HEK293T (cell line): ENCODE measurements at places on chromosomes 2 and 18.

- DNase-seq = no peak
Measured at GRCh38 chr18:37716106-37716735, 150.6 kb upstream of the CELF4 start.

- no peak for DNase-seq
Measured at GRCh38 chr18:36650906-36651305, 177.9 kb downstream of the TPGS2 start.

GRCh38 chr2:222483513-222484039, 59.2 kb downstream of the SGPP2 start:
- DNase-seq = no peak

DNA sequence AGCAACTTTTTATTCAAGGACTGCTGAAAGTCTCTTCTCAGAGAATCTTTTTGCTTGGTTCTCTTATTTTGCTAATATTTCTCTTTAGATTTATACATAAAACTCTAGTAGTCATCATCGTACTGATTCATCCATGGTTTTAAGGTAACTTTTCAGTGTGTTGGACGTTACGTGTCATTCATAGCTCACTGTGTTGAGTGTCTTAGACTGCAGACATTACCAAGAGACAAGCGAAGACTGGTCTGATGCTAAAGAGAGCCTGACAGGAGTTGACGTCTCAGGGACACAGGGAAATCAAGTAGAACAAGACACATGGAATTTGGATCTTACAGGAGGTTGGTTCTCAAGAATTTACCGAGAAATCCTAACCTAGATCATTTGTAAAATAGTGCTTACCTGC, 25.5 kb downstream of the RBM44 start:
- no peak for DNase-seq

DNA sequence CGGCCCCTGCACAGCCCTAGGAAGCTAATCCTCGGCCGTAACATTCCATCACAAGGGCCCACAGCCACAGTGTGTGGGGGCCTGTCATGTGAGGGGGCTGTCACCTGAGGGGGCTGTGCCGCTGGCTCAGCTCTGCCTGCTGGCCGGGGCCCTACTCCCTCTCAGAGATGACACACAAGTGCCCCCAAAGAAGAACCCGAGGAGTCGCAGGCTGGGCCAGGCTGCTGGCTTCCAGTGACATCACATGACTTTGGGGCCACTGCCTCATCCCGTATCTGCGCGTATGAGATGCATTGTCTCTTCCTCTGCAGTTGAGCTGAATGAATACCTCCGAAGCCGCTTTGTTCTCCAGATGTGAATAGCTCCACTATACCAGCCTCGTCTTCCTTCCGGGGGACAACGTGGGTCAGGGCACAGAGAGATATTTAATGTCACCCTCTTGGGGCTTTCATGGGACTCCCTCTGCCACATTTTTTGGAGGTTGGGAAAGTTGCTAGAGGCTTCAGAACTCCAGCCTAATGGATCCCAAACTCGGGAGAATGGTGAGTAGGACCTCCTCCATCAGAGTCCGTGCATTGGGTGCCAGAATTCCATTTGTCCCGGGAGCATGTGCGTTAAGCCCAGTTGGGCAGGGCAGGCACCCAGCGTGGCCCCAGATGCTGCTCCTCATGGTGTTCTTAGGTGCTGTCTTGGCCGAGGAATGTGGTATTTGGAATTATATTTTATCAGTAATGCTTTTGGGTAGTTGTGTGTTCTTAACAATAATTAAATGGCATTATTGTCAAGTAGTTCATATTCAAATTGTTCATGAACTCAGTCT, at the start of gene CNDP1:
Gene CNDP1, plus strand, starts transcription at position 351 of the 820 bp plus-strand sequence. Its CDS starts 168 bp downstream, at position 519.
- DNase-seq = no peak

DNA sequence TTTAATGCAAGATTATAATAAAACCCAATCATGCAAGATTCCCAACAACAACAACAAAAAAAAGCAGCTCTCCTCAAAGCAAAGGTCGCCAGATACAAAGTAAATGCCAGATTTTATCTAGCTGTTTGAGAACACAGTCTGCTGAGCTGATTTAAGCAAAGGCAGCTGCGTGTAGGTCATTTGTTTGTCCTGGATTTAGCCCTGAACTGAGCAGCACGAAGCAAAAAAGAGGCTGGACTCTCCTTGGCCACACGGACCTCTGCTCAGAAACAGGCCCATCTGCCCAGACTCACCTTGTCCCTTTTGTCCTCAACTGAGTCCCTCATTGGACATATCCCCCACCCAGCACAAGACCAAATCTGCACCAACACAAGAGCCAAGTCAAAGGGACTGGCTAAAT, 91.5 kb downstream of the PID1 start:
- DNase-seq = no peak

DNA sequence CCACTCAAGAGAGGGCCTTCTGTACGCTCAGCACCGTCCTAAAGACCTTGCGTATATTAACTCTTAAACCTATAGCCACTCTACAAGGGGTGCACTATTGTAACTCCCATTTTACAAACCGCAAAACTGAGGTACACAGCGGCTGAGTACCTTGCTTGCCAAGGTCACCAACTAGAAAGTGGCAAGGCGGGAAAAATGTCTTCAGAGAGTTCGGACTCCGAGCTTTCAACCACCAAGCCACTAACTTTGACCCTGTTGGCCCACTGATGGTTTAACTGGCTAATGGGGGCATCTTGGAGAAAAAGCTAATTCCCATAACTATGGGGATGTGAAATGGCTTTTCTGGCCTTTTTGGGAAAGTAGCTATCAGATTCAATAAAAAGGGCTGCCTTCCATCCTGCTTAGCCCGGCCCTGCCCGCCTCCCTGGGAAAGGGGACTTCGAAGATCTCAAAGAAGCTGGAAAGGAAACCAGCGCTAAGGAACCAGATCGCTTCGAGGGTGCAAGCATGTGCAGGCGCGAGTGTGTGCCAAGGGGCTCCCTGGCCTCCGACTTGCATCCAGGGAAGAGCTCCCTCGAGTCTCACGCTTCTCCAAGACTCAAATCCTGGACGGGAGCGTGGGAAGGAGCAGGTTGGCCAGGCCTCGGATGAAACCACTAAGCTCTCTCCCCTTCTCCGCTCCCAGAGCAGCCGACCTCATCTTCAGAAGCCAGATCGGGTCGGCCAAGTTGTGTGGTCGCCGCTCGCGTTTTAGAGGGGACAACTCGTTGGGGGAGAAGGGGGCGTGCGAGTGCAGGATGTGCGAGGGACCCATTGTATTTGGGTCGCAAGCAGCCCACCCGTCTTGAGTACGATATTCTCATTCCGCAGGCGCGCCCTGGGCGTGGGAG, 2.2 kb upstream of the SP5 start:
- DNase-seq = no peak

GRCh38 chr18:73164430-73164829, 296.6 kb upstream of the NETO1 start:
- no peak for DNase-seq

DNA sequence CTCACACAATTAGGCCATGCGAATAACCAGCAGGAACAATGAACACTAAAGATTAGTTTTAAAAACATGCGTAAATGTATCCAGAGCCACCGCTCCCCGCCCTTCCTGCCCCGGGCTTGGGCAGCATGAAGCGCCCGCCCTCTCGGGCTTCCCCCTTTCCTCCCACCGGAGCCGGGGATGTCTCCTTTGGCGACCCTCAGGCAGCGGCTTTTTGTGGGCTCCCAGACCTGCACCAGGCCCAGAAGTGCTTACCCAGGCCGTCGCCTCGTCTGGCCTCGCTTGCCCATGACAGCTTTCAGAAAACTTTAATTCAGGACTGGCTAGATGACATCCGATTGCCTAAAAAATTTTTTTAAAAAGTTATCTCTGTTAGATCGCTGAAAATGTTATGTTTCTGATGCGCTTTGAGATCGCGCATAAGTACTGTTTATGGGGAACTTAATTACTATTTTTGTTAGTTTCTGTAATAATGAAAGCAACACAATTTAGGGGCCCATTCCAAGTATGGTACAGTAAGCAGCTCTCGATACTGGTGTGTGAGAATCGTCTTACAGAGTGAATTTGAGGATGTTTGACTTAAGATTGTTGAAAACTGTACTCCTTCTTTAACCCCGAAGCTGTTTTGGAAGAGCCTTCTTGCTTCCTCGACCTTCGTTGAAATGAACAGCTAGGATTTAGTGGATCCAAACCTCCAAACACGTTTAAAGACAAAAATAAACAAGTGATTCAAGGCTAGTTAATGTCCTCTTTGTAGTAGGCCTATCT, 1.1 kb downstream of the MAP3K20 start:
- DNase-seq = peak; percentile 37

DNA sequence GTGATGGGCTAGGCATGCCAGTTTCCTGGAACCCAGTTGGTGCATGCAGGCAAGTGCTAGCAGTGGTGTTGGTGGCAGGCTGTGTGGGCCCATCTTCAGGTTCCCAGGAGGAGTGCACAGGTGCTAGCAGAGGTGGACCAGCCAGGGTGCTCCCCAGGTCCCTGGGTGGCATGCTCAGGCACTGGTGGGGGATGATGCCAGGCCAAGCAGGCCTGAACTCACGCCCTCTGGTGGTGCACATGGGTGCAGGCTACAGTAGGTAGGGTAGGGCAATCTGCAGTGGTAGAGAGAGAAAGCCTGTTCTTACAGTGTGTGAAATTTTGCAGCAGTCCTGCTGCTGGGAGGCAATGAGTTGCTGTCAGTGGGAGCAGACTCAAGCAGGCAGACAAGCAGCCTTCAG, 1651.8 kb downstream of the DPP10 start:
- DNase-seq = no peak

GRCh38 chr2:231554748-231555545, 24.7 kb upstream of the NMUR1 start:
- DNase-seq = no peak

DNA sequence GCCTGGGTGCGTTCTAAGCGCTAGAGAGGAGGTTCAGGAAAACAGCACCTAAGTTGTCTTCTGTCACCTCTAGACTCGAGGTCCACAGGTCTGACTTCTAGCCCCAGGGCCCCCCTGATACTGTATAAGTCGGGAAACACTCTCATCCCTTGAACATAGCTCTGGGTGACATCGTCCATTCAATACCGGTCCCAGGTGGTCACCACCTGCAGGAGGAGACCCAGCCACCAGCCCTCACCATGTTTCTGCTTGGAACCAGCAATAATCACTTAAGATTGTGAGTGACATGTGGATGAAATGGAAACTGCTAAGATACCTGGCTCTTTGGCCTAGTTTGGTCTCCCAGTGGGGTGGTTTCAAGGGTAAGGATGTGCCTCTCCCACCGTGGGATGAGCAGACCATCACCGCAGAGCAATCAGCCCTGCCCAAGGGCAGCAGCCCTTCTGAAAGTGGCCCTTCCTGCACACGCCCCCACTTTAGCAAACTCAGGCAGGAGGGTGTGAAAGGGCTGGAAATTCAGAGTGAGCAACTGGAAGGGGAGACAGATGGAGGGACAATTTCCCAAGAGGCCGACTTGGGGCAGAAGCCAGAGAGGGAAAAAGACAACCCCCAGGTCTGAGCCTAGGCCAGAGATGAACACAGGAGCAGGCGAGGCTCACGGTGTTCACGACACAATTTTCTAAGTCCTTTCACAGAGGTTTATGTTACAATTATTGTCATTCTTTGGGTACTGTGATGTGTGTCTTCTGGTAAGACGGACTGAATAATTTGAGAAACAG, 95.2 kb downstream of the ZNF516 start:
- DNase-seq = no peak

- DNase-seq = no peak
Measured at GRCh38 chr2:127563458-127564428, 28.3 kb downstream of the MYO7B start.

DNA sequence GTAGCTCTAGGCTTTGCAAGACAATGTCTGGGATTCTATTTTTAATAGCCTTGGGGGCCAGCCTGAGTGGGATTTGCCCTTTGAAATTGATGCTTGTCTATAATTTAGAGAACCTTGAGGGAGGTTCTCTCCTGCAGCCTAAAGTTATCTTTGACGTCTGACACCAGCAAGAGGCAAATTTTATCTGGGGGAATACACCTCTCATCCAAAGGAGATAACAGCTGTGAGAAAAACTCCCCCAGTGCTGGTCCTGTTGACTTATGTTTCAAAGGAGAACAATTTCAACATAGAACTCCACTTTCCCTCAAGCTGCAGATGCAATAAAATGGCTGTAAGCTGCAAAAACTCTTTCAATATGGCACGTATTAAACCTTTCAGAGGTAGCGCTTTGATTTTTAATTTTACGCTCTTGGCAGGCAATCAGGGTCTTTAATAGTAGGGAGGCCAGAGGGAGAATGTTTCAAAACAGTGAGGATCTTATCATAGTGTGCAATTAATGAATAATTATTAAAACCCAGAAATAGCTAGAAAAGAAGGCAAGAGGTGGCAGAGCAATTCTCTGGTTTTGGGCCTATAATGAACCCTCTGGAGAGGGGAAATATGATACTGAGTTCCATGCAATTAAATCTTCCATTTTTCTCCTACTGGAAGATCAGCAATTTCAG, 62.4 kb downstream of the LYPD1 start:
- DNase-seq = no peak

DNA sequence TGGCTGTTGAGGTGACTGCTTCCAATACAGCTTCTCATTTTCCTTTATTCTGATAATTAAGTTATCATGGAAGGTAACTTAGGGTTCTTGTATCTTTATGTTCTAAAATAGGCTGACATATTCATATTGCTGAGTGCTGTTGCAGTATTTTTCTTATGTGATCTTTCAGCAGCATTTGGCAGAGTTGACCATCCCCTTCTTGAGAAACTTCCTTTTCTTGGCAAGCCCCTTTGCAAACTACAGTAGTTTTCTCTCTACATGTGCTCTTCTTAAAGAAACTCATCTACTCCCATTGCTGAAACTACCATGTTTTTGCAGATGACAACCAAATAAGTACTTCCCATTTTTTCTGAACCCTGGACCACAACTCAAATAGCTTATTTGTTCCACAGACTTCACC, 476.5 kb upstream of the TRIB2 start:
- no peak for DNase-seq

- no peak for DNase-seq
Measured at GRCh38 chr18:78368726-78369125, 610.9 kb upstream of the SALL3 start.

DNA sequence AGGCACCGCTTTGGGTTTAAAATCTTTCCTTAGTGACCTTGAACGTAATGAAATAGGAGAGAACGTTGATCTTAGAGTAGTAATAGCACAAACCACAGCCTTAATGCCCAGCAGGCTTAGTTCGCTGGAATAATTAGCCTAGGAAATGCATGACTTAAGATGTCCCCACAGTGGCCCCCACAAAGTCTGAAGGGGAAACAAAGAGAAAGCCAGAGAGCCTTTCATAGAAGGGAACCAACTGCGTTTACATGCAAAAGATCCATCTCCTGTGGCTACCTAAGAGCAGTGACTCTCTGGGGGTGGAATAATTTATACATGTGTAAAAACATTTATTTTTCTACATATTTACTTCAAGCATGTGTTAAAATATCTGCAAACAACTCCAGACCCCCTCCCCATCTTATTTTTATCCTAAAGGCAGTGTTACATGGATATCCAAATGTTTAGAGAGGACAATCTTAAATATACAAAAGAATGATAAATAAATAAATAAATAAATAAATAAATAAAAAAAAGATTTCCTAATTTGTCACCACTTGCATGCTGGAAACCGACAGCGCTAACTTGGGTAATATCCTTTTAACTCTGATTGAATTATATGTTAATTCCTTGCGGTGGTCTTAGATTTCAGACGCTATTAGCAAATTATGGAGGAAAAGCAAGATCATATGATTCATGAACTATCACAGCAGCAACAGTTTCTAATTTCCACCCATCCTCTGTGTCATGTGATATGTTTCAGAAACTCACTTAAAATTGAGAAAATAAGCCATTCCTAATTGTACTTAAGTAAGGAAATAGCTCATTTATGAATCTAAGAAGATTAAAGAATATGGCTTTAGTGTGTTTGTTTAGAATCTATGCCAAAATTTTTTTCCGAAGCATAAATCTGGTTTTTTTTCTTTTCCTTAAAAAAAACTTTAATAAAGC, 23.4 kb upstream of the CYP1B1 start:
- DNase-seq = no peak
